ENCODE measurements at places on chromosomes 3 and 15. TPM values are rescaled to one million over a fixed set of nuclear protein-coding genes. Genes with fewer than 3 reads are reported as not detected.

DNA sequence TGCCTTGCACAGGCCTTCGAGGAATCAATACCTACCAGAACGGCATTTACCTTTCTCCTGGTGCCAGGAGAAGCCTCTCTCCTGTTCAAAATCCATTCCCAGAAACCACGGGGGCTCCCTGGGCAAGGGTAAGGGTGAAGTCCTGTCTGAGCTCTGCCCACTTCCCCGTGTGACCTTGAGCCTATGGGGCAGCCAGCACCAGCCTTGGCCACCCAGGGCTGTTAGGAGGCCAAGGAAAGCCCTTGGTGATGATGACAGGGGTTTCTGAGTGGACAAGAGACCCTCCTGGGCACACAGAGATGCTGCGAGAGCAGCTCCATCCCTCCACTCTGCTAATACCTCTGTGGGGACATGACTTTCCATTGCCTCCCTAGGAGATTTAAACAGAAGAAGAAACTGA, 5.9 kb downstream of the SCN5A start:
- no peak overlapping the region for H3K4me3 ChIP-seq
- H3K4me1 ChIP-seq: no peaks in the 10 kb centered on the region
- no peak for DNase-seq
- no peak overlapping the region for H3K27ac ChIP-seq
- no peaks in the 10 kb centered on the region for H3K27me3 ChIP-seq

- DNase-seq: no peak
- H3K27ac ChIP-seq: no peak overlapping the region
- H3K27me3 ChIP-seq: no peaks in the 10 kb centered on the region
These were observed 319.2 kb downstream of the SHQ1 start for GRCh38 chr3:72529081-72529480.

DNA sequence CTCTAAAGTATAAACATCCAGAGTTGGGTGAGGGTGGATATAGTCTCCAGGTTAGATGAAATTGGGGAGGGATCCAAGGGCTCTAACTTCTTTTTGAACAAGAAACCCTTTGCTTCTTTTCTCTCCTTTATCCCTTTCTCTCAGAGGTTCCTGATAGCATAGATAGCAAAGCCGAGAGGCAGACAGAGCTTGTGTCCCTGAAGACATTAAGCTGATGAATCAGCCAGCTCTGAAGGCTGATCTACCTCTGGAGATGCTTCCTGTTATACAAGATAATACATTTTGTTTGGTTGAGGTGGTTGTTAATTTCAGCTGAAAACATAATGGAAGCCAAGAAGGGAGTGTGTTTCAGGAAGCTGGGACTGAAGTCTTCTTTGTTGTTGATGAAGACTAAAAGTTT, 193.2 kb downstream of the PDCD6IP start:
- no peaks in the 10 kb centered on the region for H3K4me1 ChIP-seq
- H3K36me3 ChIP-seq: no peaks in the 10 kb centered on the region
- H3K4me3 ChIP-seq: no peak overlapping the region
- H3K27me3 ChIP-seq: no peaks in the 10 kb centered on the region
- no peak overlapping the region for H3K27ac ChIP-seq

GRCh38 chr3:44077267-44077666, 164.4 kb upstream of the TOPAZ1 start:
- no peaks in the 10 kb centered on the region for H3K27me3 ChIP-seq
- H3K4me3 ChIP-seq: no peak overlapping the region
- H3K4me1 ChIP-seq: no peaks in the 10 kb centered on the region
- no peaks in the 10 kb centered on the region for H3K36me3 ChIP-seq
- no peak for DNase-seq

- H3K27ac ChIP-seq: peak overlapping the region; percentile 6
- H3K4me3 ChIP-seq: no peak overlapping the region
- peaks cover 7% of the 10 kb centered on the region for H3K4me1 ChIP-seq
- H3K36me3 ChIP-seq: no peaks in the 10 kb centered on the region
These were observed 16.7 kb downstream of the ADAM10 start for GRCh38 chr15:58732625-58733363.

Gene POLQ
- total RNA-seq: not detected

GRCh38 chr3:190325923-190326322, 3.7 kb upstream of the CLDN1 start:
- no peak overlapping the region for H3K4me3 ChIP-seq
- no peak for DNase-seq
- H3K27me3 ChIP-seq: no peaks in the 10 kb centered on the region
- H3K27ac ChIP-seq: no peak overlapping the region
- H3K4me1 ChIP-seq: no peaks in the 10 kb centered on the region
- H3K36me3 ChIP-seq: no peaks in the 10 kb centered on the region

- H3K4me1 ChIP-seq: no peaks in the 10 kb centered on the region
- H3K4me3 ChIP-seq: no peak overlapping the region
- H3K27ac ChIP-seq: no peak overlapping the region
- DNase-seq: no peak
These were observed 187.5 kb downstream of the SPATA16 start for GRCh38 chr3:172953571-172953970.

- no peaks in the 10 kb centered on the region for H3K27me3 ChIP-seq
- H3K36me3 ChIP-seq: no peaks in the 10 kb centered on the region
- no peak for DNase-seq
- H3K4me3 ChIP-seq: no peak overlapping the region
- H3K4me1 ChIP-seq: peaks cover 61% of the 10 kb centered on the region
- peak overlapping the region; percentile 74 for H3K27ac ChIP-seq
These were observed 120.0 kb downstream of the FNDC3B start for GRCh38 chr3:172159376-172159775.

GRCh38 chr3:168870892-168871291, 775.2 kb upstream of the GOLIM4 start:
- H3K4me3 ChIP-seq: no peak overlapping the region
- DNase-seq: no peak
- H3K27me3 ChIP-seq: no peaks in the 10 kb centered on the region
- H3K36me3 ChIP-seq: no peaks in the 10 kb centered on the region
- H3K4me1 ChIP-seq: no peaks in the 10 kb centered on the region

DNA sequence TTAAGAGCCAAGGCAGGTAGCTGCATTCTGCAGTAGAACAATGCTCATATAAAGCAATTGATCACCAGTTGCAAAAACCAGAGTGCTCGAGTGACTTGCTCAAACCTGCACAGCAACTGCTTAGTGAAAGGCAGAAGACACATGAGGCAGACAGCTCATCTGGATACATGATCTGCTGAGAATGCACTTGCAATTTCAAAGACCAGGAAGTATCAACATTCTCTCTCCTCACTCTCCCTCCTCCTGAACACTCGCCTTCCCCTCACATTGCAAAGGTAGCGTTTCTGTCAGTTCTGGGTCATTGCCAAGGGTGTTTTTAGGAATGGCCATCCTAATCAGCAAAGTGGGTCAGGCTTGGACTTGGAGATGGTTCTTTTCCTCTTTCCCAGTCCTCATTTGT, 61.0 kb downstream of the BFSP2 start:
- no peak overlapping the region for H3K4me3 ChIP-seq
- no peak overlapping the region for H3K27ac ChIP-seq
- DNase-seq: no peak

- H3K36me3 ChIP-seq: no peaks in the 10 kb centered on the region
- no peak overlapping the region for H3K4me3 ChIP-seq
- peaks cover 8% of the 10 kb centered on the region for H3K4me1 ChIP-seq
- H3K27me3 ChIP-seq: no peaks in the 10 kb centered on the region
- DNase-seq: no peak
These were observed 59.2 kb downstream of the TBL1XR1 start for GRCh38 chr3:177137774-177138705.

GRCh38 chr15:49115062-49115461, 40.3 kb downstream of the COPS2 start:
- no peak for DNase-seq
- H3K27ac ChIP-seq: no peak overlapping the region
- no peaks in the 10 kb centered on the region for H3K4me1 ChIP-seq
- no peaks in the 10 kb centered on the region for H3K27me3 ChIP-seq
- H3K36me3 ChIP-seq: peaks cover 5% of the 10 kb centered on the region

DNA sequence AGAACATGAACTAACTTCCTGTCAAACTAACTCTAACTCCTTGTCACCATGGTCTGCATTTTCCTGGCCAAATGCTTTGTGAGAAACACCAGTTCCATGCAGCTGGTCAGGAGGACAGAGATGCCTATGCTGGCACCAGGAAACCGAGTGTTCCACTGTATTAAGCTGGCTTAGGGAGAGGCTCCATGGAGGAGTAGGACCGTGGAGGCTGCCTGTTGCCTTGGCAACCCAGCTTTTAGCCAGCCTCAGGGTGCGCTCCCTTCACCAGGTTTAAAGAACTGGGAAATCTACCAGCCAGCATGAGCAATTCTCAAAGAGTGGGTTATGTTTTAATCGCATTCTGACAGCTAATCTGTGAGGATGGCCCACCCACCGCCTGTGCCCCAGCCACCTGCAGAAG, 394.1 kb downstream of the OCA2 start:
- no peak for DNase-seq
- H3K27ac ChIP-seq: no peak overlapping the region
- H3K27me3 ChIP-seq: no peaks in the 10 kb centered on the region
- H3K4me1 ChIP-seq: no peaks in the 10 kb centered on the region
- H3K36me3 ChIP-seq: no peaks in the 10 kb centered on the region

GRCh38 chr15:101052681-101053121, 133.5 kb downstream of the LRRK1 start:
- no peaks in the 10 kb centered on the region for H3K4me1 ChIP-seq
- H3K27ac ChIP-seq: no peak overlapping the region
- DNase-seq: peak; percentile 43
- H3K4me3 ChIP-seq: no peak overlapping the region

GRCh38 chr15:60568301-60568742, 89.4 kb upstream of the ICE2 start:
- H3K4me3 ChIP-seq: no peak overlapping the region
- no peaks in the 10 kb centered on the region for H3K27me3 ChIP-seq
- H3K4me1 ChIP-seq: no peaks in the 10 kb centered on the region
- no peak overlapping the region for H3K27ac ChIP-seq
- H3K36me3 ChIP-seq: no peaks in the 10 kb centered on the region
- no peak for DNase-seq

GRCh38 chr15:92968926-92969651, 69.0 kb downstream of the CHD2 start:
- H3K36me3 ChIP-seq: peaks cover 30% of the 10 kb centered on the region
- H3K27ac ChIP-seq: peak overlapping the region; percentile 54
- H3K4me1 ChIP-seq: peaks cover 21% of the 10 kb centered on the region

Gene ATP8B4
- total RNA-seq: 15.1 TPM

DNA sequence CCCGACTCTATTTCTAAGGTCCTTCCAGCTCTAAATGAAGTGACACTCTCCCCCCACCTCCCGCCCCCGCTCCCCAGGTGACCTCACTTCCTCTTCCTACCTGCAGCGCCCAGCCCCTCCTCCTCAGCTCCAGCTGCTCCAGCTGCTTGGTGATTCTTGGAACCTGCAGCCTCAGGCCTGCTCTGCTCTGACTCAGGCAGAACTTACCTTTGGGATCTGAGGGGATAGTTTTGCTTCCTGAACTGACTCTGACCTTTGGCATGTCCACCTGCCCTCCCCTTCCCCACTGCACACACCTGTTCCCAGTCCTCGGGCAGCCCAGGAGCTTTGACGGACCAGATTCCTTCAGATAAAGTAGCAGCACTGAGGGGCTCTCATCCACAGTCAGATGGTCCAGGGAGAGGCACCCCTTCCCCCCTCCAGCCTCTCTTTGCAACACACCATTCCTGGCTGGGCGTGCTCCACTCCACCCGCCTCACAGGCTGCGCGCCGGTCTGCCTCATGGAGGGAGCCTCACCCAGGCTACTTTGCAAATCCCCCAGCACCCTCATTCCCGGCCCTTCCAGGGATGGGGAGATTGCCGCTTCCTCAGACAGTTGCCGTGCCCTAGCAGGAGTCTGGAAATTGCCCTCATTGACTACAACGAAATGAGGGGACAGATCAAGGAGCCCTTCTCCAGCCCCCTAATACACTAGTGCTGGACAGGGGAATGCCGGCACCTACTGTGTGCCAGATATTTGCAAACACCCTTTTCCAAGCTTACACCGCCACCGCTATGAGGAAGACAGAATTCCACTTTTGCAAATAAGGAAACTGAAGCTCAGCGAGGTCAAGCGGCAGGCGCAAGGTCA, 692 bp upstream of the C15orf39 start:
- H3K4me1 ChIP-seq: peaks cover 17% of the 10 kb centered on the region
- H3K27me3 ChIP-seq: no peaks in the 10 kb centered on the region
- no peak for DNase-seq

DNA sequence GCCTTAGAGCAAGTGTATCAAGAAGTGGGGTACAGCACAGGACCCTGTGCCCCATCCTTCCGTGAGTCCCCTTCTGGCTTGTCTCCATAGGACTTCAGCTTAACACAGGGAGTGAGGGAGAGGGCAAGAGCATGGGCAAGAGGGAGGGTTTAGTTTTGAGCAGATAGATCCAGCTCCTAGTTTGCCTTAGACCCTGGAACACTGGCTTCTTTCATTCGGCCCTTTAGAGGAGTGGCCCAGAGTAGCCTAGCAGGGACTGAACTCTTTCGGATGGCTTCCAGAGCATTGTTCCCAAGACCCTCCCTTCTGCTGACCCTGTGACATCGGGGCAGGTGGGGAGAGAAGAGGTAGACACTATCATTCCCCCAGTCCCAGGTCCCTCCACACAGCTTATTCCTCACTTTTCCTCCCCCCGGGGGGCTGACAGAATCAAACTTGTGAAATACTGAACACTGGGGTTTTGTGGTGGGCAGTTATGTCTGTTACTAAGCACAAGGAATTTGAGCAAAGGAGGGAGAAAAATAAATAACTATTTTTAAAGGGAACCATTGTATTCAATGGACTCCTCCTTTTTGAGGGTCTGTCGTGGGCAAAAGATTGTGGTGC, 289.6 kb upstream of the C2CD4B start:
- H3K4me3 ChIP-seq: no peak overlapping the region
- H3K27me3 ChIP-seq: no peaks in the 10 kb centered on the region
- H3K4me1 ChIP-seq: peaks cover 10% of the 10 kb centered on the region
- DNase-seq: no peak
- H3K36me3 ChIP-seq: no peaks in the 10 kb centered on the region

GRCh38 chr3:80285388-80285787, 517.6 kb upstream of the ROBO1 start:
- H3K27me3 ChIP-seq: no peaks in the 10 kb centered on the region
- no peak for DNase-seq
- no peaks in the 10 kb centered on the region for H3K4me1 ChIP-seq
- no peaks in the 10 kb centered on the region for H3K36me3 ChIP-seq
- H3K27ac ChIP-seq: no peak overlapping the region
- H3K4me3 ChIP-seq: no peak overlapping the region

Gene NXPE3
- total RNA-seq: 25.8 TPM

Gene VPS39
- 91.9 TPM for total RNA-seq

All from ascending aorta (tissue), 2 donors.